Spleen (tissue), 13 donors: ENCODE measurements at places on chromosomes 7 and 10. TPM values are rescaled to one million over a fixed set of nuclear protein-coding genes. Genes with fewer than 3 reads are reported as not detected.

TRIM4 gene
- 37.2 TPM for total RNA-seq

LIPK gene
- total RNA-seq, result not detected

IFIT1 gene
- 24.2 TPM for total RNA-seq

TRIM74 gene
- 1.4 TPM for total RNA-seq

AFAP1L2 gene
- total RNA-seq, result 119 TPM

CALML5 gene
- not detected for total RNA-seq

FAM24A gene
- total RNA-seq, result not detected

DNA sequence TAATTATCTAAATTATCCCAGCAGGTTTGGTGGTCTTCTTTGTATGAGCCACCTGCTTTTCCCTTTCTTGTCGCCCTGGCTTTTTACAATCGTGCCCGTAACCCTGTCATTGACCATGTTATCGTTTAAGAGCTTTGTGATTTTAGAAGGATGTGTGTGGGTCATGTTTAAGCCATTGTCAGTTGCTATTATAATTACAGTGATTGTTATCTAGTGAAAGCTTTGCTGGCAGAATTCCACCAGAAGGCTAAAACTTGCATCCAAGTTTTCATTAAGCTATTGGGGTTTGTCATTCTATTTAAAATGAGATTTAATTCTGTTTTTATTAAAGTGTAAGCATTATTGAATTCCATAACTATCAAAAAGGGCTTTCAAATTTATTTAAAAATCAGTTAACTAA lies 354.2 kb upstream of the TMEM229A start:
- no peak for DNase-seq

- DNase-seq, result no peak
These were observed 1214.1 kb downstream of the SORCS1 start for GRCh38 chr10:105950410-105950809.

GRCh38 chr7:18180685-18181084 lies 153.0 kb upstream of the PRPS1L1 start:
- DNase-seq, result no peak

GRCh38 chr10:91893051-91893450 lies 16.2 kb downstream of the FGFBP3 start:
- no peak for DNase-seq

- no peak for DNase-seq
These were observed 56.5 kb downstream of the LYZL1 start for GRCh38 chr10:29345144-29345909.

- no peak for DNase-seq
These were observed 48.1 kb downstream of the WIPF3 start for GRCh38 chr7:29854257-29854938.
